Activated T-helper 1 cell treated with anti-CD3 and anti-CD28 coated beads, Interleukin-12 subunit alpha, Interleukin-12 subunit beta, Interleukin-2, Interleukin-4 antibody, amounts not matched to agents 30 ng/mL and 10 ng/mL and 1 ng/mL, durations not matched to agents 14 hours and 24 hours and 36 hours (primary cell): ENCODE measurements at places on chromosomes 16 and 17. TPM values are rescaled to one million over a fixed set of nuclear protein-coding genes. Genes with fewer than 3 reads are reported as not detected.

- DNase-seq = no peak
These were observed 363.4 kb downstream of the C16orf95 start for GRCh38 chr16:86953631-86954391.

CDRT15 gene
- not detected in 2 replicates for total RNA-seq

DNA sequence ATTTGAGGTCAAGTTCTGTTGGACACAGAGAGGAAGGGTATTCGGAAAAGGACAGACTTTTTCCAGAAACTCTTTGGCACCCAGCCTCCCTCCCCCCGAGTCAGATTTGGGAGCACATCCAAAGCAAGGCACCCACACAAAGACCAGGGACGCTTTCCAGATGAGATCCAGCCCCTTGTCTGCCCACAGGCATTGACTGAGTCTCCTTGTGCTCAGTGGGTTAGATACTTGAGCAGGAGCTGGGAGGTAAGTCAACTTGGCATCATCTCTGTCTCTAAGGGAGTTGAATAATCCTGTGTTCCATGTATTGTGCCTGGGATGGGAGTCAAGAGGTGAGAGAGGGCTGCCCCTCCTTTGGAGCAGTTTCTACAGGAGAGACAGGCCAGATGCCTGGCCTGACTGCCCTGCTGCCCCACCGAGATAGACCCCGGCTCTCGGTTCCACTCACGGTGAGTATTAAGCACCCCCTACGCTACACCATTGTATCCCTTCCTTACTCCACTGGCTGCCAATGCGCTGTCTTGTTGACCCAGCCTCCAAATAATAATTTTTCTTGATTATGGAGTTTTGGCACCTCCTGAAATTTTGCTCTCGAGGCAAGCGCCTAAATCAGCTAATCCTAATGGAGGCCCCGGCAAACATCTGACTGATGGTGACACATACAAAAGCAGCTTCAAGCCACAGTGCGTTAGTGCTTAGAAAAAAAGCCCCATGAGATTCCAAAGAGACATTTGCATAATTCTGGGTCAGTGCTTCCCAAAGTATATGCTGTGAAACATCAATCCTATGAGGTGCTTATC lies 29.6 kb upstream of the MAP3K14 start:
- DNase-seq = no peak

COX6A2 gene
- not detected in 2 replicates for total RNA-seq

GRCh38 chr16:47037396-47037745 lies 63.9 kb upstream of the DNAJA2 start:
- no peak for DNase-seq

DNA sequence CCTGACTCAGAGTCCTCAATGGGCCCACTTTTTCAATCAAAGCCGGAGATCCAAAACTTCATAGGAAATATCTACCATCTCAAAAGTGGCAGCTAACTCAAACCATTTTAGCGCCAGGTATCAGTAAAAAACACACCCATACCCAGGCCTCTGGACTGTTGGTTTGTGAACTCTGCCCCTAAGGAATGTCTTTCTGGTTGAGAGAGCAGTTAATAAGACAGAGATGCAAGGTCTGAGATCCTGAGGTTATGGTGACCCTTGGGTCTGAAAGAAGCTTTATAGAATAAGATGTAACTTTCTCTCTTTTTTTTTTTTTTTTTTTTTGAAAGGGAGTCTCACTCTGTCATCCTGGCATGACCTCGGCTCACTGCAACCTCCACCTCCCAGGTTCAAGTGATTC lies 350.5 kb downstream of the SOX9 start:
- no peak for DNase-seq
